Brain pericyte (primary cell): ENCODE measurements at places on chromosomes 3 and 15.

DNA sequence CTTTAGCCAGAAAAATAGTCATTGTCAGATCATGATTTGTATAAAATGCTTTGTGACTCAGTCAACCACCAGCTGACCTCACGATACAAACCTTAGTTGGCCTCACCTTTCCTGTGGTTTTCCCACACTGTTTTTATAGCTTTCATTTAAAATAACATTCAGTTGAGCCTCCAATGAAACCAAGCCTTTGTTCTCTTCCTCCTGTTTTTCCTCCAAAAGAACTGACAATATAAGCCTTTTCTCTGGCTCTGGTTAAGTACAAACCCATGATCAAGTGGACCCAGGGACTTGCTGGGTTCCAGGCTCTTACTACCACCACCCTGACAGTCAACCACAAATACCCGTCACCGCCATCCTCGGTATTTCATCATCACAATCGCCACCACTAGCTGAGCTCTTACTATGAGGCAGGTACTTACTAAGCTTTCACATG is 81.7 kb downstream of the TAMM41 start:
- DNase-seq, result no peak

GRCh38 chr15:90956274-90957030 is 1.8 kb downstream of the RCCD1 start:
- no peak for DNase-seq

- DNase-seq, result no peak
Measured at GRCh38 chr15:63189941-63190768, 749 bp downstream of the RAB8B start.

GRCh38 chr3:119145128-119145499 is 851 bp upstream of the TEX55 start:
- no peak for DNase-seq

DNA sequence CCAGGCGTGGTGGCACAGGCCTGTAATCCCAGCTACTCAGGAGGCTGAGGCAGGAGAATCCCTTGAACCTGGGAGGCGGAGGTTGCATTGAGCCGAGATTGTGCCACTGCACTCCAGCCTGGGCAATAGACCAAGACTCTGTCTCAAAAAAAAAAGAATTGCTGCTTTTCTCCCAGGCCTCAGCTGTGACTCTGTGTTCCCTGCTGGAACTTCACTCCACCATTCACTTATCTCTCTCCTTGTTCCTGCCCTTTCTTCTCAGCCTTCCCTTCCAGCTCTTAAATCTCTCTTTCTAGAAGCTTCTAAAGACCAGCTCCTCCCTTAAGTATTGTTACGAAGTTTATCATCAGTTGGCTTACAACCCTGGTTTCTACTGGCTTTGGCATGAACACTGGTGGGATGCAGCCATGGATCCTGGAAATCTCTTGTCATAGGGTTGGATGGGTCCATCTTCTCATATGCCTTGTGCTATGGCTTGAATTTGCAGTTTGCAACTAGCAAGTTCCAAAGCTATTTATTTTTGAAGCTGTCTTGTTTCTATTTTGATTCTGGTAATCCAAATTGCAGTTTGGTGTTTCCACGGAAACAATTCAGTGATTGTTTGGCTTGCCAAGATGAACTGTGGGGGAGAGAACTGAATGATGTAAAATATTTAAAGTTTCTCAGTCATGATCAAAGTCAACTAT is 10.5 kb downstream of the C3orf62 start:
- no peak for DNase-seq

GRCh38 chr3:11832981-11833905 is 13.4 kb downstream of the TAMM41 start:
- DNase-seq, result no peak

DNA sequence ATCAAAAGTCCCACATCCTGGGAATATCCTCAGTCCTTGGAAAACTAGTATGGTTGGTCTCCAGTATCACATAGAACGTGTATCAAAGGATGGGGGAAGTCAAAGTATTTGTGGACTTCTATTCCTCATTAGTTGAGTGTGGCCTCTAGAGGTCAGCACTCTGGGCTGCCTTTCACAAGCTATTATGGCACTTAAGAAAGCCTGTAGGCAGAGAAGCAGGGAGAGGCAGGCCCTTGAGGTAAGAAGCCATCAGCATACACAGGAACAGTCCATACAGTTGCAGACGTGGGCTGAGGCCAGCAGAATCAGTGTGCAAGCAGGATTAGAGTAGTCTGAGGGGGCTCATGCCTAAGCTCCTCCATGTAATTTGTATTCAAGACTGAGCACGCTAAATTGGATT is 341.7 kb downstream of the CLSTN2 start:
- no peak for DNase-seq

DNA sequence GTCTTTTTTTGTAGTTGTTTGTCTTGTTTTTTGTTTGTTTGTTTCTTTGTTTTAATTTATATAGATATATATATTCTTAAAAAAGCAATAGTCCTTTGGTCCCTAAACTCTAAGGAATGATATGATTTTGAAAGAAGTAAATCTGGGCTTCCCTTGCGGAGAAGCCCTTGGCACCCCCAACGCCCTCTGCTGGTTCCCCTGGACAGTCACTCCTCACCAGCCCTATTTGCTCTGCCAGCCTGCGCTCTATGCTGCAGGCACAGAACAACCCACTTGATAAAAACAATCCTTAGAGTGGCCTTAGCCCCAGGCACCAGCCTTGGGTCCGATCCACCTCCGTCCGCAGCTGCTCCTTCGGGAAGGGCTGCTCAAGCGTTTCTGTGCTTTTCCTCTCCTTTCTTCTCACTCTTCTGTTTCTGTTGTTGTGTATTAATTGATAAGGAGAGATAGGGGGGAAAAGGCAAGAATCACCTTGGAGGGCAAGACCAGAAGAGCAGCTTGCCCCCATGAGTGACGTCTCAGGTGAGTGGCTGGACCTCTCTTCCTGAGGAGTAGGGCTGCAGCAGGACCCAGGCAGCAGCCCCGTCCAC is 13.7 kb upstream of the PARP6 start:
- DNase-seq, result no peak

DNA sequence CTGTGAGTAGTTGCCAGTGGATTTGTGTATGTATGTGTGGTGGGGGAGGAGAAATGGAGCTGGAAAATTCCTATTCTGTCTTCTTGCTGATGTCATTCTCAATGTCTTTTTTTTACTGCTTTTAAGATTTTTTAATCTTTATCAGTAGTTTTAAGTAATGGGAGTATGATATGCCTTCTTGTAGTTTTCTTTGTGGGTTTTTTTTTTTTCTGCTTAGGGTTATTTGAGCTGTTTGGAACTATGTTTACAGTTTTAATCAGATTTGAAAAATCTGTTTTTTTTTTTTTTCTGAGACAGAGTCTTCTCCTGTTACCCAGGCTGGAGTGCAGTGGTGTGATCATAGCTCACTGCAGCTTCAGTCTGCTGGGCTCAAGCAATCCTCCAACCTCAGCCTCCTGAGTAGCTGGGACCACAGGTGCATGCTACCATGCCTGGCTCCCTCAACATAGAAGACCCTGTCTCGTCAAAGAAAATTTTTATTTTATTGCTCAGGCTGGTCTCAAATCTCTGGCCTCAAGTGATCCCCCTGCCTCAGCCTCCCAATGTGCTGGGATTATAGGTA is 37.1 kb downstream of the RPL39L start:
- DNase-seq, result no peak

GRCh38 chr3:37075955-37076354 is 82.6 kb downstream of the MLH1 start:
- no peak for DNase-seq

DNA sequence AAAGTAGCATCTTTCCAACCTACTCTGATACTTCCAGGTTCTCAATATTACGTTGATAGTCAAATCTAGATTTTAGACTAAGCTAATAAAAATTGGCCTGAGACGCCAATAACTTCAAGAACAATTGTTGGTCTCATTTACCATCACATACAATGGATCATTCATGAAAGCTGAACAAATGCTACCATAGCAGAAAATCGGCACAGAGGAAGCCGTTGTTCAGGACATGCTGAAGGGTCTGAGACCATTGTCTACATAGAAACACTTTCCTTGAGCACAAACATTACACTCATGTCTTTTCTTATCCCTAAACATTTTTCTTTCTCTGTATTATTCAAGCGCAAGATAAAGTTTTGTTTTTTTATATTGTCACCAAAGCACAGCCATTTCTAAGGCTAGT is 37.2 kb upstream of the FHIT start:
- no peak for DNase-seq

GRCh38 chr3:109050591-109051167 is 67.3 kb downstream of the MORC1 start:
- DNase-seq, result no peak

- DNase-seq, result no peak
Measured at GRCh38 chr3:113065336-113065735, 74.6 kb downstream of the GTPBP8 start.
